DMS79 (cell line): ENCODE measurements at places on chromosomes 5 and 9.

DNA sequence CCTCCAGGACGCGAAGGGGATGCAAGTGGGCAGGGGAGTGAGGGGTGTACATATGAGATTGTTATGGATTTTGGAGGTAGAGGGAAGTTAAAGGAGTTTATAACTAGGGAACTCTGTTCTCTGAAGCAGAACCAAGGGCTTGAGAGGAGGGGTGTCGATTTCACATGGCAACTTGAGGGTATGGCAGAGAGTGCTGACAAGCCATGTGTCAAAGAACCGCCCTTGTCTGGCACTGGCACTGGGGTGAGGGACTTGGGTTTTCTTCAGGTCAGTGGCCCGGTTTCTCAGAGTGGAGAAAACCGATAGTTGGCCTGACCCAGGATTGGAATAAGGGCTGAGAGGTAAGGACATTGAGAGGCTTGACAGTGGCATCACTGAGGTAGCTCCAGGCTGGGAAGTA is 47.7 kb upstream of the TESK1 start:
- DNase-seq: no peak

- DNase-seq: no peak
Observed at GRCh38 chr5:36619012-36619635, 12.7 kb downstream of the SLC1A3 start.

GRCh38 chr5:147393874-147394672 is 115.8 kb downstream of the DPYSL3 start:
- DNase-seq: no peak

DNA sequence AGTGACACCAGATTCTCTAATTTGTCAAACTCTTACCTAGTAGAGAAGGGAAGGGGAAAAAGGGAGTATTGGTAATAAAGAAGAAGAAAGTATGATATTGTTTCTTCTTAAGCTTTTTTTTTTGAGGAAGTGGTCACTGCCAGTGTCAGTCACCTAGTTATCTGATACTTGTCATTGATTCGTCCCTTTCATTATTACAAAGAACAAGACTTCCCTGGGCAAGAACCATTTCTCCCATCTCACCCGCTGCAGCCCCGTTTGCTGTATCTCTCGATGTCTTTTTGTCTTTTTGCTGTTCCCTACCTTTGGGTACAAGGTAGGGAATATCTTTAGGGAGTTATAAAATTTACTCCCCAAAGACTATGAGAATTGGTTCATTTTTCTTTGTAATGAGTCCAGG is 249.0 kb downstream of the ARHGAP26 start:
- DNase-seq: no peak

GRCh38 chr9:116726602-116727001 is 39.5 kb downstream of the TRIM32 start:
- DNase-seq: no peak

- no peak for DNase-seq
Observed at GRCh38 chr5:35230038-35230611, at the start of gene PRLR. Gene PRLR (minus strand): TSS chr5:35230487. CDS start chr5:35089620, 140,867 bp downstream.

- DNase-seq: no peak
Observed at GRCh38 chr5:40674661-40675235, 5.0 kb upstream of the PTGER4 start.
